ENCODE measurements at places on chromosomes 7 and 10. TPM values are rescaled to one million over a fixed set of nuclear protein-coding genes. Genes with fewer than 3 reads are reported as not detected.

- no peak for DNase-seq
Observed at GRCh38 chr10:18830277-18830676, 171.0 kb downstream of the ARL5B start.

- no peak for DNase-seq
Observed at GRCh38 chr10:10627414-10627813, 390.3 kb upstream of the CELF2 start.

- no peak for DNase-seq
Observed at GRCh38 chr10:78291722-78292121, 258.1 kb downstream of the RPS24 start.

DNA sequence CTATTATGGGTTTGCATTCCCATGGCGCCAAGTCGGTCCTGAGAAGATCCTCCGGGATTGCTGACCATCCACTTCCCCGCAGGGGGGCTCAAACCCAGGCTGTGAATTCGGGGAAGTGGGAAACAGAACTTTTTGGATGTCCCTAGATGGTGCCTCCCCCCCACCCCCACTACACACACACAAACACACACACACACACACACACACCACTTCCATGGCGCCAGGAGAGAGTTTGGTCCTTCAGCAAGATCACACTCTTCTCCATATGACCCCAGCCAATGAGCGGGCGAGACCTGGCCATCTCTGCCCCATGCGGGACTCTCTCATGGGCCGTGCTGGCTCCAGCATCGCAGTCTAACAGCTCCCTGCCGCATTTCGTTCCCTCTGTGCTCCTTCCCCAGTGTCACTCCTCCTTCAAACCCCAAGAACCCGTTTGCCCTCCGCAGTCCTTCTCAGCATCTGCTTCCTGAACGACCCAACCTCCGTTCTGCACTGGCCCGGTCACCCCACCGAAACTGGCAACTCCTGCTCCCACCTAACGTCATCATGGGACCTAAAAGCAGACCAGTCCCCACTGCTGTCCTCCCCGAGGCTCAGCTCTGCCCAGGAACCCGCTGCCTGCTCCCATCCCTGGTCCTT lies 32.1 kb upstream of the TNRC18 start:
- DNase-seq, result no peak

DNA sequence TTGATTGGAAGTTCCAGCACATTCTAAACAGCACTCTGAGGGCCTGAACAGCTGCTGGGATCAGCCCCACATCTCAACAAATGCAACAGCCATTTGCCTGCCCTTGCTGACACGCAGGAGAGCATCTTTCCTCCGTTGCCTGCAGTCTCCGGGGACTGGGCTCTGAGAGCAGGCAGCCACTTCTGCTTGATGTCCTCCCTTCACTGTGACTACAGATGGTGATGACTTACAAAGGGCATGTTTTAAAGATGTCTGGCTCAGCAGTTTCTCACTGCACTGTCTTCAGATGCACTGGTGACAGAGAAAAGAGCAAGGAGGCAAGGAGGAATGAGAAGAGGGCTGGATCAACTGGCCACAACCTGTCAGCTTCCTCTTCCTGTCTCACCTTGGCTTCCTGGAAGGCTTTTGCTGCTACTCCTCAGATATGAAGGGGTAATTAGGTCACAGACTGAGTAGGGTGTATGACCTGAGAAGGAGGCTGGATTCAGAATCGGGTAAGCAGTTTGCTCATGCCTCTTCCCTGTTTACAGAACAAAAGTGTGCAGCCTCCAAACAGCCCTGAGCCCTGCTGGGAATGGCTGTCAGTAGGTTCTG lies 143.5 kb upstream of the GHITM start:
- DNase-seq, result no peak

- DNase-seq, result peak; percentile 89
Observed at GRCh38 chr10:11145495-11145855, 127.8 kb downstream of the CELF2 start.

DNA sequence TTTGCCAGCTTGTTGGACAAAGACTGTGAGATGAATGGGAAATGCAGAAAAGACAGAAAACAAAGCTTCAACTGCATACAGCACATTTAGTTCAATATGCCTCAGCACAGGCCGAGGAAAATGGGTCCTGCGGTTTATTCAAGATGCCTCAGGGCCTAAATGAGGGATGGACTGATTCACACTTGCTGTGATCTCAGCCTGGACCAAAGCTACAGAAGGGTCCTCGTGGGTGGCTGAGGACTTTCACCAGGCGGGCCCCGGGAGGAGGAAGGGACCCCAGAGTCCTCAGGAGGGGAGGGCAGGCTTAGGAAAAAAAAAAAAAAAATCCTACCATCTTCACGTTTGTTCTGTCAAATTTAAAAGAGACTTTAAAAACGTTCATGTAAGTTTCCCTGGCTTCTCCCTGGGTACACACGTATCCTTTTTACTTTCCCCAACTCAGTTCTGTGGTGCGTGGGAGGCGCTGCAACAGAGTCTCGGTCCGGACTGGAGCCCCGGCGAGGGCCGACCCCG lies 624 bp upstream of the ZNF783 start:
- no peak for DNase-seq

- no peak for DNase-seq
Observed at GRCh38 chr7:154679379-154680053, 323.4 kb downstream of the PAXIP1 start.

- DNase-seq, result no peak
Observed at GRCh38 chr7:102317231-102318059, 30.8 kb downstream of the SH2B2 start.

- no peak for DNase-seq
Observed at GRCh38 chr7:134300988-134301387, 15.7 kb downstream of the SLC35B4 start.

GRCh38 chr10:78906734-78907390 lies 161.9 kb upstream of the ZMIZ1 start:
- peak; percentile 29 for DNase-seq

GRCh38 chr7:157116762-157117161 lies 22.0 kb upstream of the UBE3C start:
- peak; percentile 29 for DNase-seq

GRCh38 chr7:145269418-145270161 lies 433.7 kb upstream of the TPK1 start:
- no peak for DNase-seq

DNA sequence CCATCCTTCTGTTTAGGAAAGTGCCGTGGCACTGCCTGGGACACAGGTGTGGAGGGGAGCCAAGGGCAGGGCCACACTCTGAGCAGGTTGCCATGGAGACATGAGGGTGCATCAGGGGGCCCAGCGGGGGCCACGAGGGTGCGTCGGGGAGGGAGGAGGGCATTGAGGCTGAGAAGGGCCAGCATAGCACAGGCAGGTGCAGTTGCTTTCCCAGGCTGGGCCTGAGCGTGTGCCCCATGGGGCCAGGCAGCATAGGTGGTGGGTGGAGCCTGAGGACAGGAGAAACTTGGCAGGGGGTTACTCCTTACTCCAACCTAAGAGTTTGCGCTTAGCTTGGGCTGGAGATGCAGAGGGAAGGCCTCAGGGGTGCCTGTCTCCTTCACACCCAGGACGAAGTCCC lies 15.2 kb downstream of the YKT6 start:
- DNase-seq, result no peak

- no peak for DNase-seq
Observed at GRCh38 chr10:59843748-59844147, 62.6 kb downstream of the CCDC6 start.

GRCh38 chr7:8063706-8064297 lies 95.2 kb downstream of the GLCCI1 start:
- no peak for DNase-seq

DNA sequence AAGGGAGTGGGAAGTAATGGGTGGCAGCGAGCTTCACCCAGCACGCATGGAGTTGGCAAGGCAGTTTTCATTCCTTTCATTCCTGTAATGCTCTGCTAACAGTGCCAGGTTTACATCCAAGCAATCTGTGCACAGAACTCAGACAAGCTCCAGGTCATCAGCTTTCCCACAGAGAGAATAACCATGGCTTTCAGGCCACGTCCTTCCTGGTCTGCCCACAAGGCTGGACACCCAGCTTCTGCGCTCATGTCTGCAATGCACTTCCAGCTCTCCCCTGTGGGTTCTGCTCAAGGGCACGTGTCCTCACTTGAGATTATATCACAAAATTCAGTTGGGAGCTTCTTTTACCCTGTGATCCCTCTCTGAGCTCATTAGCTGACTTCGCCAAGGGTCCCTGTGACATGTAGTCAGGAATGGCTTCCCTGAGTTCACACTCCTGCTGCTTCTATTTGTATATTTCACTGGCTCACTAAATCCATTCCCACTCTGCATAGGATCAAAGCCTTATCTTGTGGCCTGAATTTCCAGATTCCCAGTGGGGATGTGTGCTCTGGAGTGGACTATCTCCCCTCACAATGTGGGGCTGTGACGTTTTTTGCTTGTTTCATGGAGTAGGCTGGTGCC lies 18.6 kb downstream of the AKR1C2 start:
- DNase-seq, result no peak

- no peak for DNase-seq
Observed at GRCh38 chr10:74167443-74167842, 16.4 kb downstream of the ADK start.

DNA sequence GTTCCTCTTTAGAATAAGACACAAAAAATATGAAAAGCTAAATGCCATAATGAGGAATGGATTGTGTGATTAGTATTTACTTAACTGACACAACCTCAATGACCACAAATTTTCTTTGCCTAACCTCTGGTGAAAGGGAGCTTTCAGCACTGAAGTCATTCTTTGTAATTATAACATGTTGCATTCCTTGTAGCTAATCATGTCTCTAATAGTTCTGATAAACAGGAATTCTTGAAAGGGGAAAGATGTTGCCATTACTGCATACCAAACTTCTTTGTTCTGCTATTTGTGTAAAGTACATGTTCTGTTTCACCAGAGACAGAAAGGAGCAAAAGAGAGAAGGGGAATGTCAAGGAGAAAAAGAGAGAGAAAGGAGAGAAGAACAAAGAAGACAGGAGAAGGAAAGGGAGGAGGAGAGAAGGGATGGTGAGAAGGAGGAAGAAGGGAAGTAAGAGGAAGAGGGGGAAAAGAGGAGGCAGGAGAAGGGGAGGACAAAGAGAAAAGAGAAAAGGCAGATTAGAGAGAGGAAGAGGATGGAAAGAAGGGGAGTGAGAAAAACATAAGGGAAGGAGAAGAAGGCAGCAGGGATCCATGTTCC lies 120.9 kb downstream of the SEMA3D start:
- no peak for DNase-seq

DNA sequence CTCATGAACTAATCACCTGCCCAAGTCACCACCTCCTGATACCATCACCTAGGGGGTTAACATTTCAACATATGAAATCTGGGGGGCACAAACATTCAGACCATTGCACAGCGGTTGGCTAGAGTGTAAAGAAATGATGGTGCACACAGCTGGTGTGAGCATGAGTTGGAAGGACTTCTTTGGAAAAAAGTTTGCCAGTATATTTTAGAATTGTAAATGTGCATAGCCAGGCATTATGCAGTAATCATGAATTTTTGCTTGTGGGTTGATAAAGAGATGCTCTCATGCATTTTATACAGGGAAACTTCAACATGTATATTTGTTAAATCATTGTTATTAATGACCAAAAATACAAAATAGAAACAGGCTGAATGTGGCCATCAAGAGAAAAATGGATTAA lies 100.0 kb downstream of the VWC2 start:
- DNase-seq, result no peak

DNA sequence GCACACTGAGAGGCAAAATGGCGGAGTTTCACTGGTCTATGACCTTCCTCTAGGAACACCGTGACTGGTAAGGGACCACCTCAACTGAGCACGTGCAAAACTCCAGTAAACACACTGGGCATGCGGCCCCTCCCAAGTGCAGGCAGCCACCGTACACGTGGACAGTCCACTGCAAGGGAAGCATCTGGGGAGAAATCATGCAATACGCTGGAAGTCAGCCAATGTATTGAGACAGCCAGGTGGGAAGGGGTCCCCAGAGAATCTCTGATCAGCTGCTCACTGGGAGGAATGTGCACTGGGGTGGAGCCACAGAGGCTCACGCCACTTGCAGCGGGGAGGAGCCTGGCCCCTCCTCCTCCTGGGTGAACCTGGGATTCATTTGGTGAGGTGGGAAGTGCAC lies 49.3 kb downstream of the CFAP46 start:
- no peak for DNase-seq

DNA sequence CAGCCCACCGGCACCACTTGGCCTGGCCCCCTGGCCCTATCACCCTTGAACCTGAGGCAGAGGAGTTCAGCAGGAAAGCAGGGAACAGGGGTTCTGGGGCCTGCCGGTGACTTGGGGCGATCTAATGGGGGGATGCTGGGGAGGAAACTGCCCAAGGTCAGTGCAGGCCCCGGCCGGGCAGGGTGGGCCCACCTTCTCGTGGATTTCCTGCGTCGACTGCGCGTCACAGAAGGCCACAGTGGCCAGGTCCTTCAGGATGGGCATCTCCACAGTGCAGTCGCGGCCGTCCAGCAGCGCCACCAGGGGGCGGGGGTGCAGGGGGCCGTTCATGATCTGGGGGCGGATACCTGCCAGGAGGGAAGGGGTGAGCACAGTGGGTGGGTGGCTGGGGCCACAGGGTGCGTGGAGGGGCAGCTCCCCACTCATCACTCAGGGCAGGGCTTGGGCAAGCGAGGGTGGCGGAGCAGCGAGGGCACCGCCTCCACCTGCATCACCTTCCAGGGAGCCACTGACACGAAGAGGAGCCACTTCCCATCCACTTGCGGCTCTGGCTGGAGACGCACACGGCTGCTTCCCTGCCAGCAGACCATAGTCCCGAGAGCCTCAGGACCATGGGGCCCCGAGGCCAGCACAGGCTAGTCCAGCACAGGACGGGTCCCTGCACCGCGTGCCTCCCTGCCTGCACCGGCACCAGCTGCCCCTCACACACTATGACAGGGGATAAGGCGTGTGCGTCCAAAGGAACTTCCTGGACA lies 61.4 kb downstream of the ZRANB1 start:
- no peak for DNase-seq

- no peak for DNase-seq
Observed at GRCh38 chr10:102407425-102408130, 11.0 kb downstream of the PSD start.

GRCh38 chr7:33710608-33711007 lies 194.7 kb upstream of the BMPER start:
- DNase-seq, result no peak

GRCh38 chr10:112713411-112713810 lies 236.6 kb upstream of the TCF7L2 start:
- DNase-seq, result no peak

PDZD7 gene
- total RNA-seq, result 0.59 TPM

ADAM12 gene
- total RNA-seq, result not detected

ZNF425 gene
- total RNA-seq, result 0.53 TPM

C7orf33 gene
- total RNA-seq, result not detected

AUTS2 gene
- 9.5 TPM for total RNA-seq

CALCR gene
- not detected for total RNA-seq

GOLGA7B gene
- total RNA-seq, result 1.5 TPM

COL1A2 gene
- 0.50 TPM for total RNA-seq

ZNF485 gene
- 1.1 TPM for total RNA-seq

MRLN gene
- not detected for total RNA-seq

SFTPD gene
- total RNA-seq, result not detected

ACSL5 gene
- 64.4 TPM for total RNA-seq

LRRC4 gene
- not detected for total RNA-seq
